Astrocyte of the cerebellum (primary cell): ENCODE measurements at places on chromosomes 5 and 9.

GRCh38 chr5:105508519-105508918 is 1945.9 kb upstream of the NUDT12 start:
- peak; percentile 6 for DNase-seq

GRCh38 chr9:123658792-123659191 is 271.1 kb downstream of the DENND1A start:
- no peak for DNase-seq

DNA sequence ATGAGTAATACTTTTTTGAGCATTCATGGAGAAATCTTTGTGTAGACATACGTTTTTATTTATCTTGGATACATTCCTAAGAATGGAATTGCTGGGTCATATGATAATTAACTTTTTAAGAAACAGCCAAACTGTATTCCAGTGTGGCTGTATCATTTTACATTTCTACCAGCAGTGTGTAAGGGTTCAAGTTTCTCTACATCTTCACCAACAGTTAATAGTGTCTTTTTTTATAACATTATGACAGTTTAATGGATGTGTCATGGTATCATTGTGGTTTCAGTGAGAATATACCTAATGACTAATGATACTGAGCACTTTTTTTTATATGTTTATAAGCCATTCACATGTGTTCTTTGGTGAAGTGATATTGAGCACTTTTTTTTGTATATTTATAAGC is 52.4 kb downstream of the NIPBL start:
- peak; percentile 33 for DNase-seq

- DNase-seq = no peak
These were observed 11.1 kb upstream of the CEP72 start for GRCh38 chr5:600886-601541.

DNA sequence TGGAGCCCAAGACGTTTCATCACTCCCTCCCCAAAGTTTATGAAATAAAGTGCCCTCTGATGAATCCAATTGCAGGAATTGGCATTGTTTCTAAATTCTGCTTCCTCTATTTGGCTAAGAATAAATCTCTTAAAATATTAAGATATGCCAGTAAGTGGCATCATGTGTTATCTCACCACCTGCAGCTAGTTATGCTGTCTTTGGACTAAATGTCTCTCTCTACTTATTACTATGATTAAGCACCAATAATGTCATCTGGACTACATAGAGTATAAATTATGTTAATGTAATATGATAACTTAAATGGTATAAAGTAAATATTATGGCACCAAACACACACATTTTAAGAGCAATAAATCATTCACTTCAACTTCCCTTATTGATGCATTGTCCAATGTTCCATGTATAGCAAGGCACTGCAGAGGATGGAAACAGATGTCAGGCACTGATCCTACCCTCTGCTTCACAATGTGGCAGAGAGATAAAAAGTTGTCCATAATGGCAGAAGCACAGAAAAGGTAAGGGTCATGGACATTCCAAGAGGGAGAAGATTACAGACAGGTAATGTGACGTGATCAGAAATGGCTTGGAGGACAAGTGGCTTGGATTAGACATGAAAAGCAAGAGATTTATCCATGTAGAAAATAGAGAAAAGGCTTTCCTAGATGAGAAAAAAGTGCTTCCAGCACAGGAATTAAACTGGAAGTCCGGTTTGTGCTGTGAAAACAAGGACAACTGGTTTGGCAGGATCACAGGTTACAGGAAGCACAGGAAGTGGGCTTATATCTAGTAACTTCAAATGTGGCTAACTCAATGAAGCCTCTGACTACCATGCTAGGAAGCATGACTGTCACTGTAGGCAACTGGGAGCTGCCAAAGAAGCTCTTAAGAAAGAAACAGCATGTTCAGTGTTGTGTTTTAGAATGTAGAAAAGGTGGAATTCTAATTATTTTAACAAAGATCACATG is 26.7 kb downstream of the MARCHF11 start:
- DNase-seq = no peak

DNA sequence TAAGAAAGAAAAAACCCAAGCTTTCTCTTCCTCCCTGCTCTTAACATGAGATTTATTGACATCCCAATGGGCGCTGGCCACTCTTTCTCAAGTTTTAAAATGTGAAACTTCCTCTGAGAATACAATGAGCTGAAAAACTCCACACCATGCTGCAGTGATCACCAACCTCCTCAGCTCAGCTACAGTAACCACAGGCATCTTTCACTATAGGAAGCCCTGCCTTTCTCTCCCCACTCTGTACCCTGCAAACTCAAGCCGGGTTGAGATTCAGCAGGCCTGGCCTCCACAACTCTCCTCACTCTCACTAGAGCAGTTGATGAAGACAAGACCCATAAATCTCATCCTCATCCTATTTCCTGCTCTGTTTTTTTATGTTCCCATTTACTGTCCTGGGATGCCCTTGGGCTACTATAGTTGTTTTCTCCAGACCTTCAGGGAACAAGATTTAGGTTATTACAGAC is 48.3 kb downstream of the SH3TC2 start:
- DNase-seq = no peak

DNA sequence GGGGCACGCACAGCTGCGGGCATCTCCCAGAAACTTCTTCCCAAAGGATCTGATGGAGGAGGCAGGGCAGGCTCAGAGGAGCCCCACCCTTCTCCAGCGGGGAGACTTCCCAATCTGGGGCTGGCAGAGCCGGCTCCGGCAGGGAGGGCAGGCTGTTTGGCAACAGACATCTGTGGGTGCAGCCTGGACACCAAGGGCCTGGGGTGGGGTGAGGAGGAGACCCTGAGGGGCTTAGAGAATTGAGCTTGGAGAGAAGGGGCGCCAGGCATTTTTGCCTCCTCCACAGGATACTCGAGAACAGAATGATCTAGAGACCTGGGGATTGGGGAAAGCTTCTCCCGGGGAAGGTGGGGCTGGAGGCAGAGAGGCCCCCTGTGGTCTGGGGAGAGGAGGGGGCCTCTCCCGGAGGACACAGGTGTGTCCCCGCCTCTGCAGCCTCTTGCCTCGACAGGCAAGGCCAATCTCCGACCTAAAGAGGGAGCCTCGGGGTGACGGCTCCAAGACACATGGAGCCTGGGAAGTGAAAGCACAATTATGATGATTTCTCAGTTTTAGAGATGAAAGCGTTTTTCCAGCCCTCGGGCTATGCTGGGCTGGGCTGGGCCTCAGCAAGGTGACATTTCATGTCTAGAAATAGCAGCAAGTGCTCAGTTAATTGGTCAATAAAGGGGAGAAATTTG is 8.4 kb downstream of the LHX3 start:
- no peak for DNase-seq

GRCh38 chr9:119159386-119159785 is 209.8 kb downstream of the BRINP1 start:
- DNase-seq = no peak

GRCh38 chr5:55151923-55152842 is 7.8 kb upstream of the GPX8 start:
- DNase-seq = peak; percentile 69

- no peak for DNase-seq
These were observed 78.4 kb upstream of the IL6ST start for GRCh38 chr5:56072863-56073766.

DNA sequence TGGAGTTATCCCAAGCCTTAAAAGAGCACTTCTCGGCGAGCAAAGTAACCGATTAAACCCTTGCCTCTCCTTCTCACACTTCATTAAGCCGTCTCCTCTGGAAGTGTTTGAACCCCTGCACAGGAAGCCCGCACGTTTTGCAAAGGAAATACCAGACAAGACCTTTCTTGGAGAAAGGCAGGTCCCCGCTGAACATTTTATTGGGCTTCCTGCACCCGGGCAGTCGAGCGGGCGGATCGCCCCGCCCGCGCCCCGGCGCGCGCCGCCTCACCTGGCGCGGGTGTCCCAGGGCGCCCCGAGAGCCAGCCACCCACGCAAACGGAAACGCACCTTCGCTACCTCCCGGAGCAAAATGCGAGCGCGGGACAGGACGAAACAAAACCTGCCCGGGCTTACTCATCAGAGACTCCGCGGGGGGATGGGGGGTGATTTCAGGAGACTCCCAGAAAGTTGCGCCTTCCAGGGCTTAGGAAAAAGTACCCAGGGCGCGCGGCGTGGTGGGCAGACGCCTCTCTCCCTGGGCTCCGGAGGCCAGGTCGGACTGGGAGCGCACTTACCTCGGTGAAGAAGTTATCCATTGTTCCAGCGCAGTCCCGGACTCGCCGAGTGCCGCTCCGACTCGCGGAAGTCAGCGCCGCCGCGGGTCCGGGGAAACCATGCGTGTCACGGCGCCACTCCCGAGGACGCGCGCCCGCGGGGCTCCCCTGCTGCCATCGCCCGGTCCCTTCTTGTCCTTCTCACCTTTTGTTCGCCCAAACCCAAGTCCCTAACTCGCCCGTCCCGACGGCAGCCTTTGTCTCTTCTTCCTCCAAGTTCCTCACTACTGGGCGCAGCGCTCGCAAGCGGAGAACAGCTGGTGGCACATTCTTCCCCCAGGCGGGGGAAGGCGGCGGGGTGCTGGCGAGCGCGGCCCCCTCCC is 598 bp downstream of the MYO10 start:
- DNase-seq = no peak

- no peak for DNase-seq
These were observed 31.0 kb downstream of the SLC9A3 start for GRCh38 chr5:493119-493701.

GRCh38 chr5:2797981-2798380 is 46.5 kb upstream of the IRX2 start:
- no peak for DNase-seq

- DNase-seq = no peak
These were observed 276.0 kb upstream of the TMEM161B start for GRCh38 chr5:88544671-88545070.

DNA sequence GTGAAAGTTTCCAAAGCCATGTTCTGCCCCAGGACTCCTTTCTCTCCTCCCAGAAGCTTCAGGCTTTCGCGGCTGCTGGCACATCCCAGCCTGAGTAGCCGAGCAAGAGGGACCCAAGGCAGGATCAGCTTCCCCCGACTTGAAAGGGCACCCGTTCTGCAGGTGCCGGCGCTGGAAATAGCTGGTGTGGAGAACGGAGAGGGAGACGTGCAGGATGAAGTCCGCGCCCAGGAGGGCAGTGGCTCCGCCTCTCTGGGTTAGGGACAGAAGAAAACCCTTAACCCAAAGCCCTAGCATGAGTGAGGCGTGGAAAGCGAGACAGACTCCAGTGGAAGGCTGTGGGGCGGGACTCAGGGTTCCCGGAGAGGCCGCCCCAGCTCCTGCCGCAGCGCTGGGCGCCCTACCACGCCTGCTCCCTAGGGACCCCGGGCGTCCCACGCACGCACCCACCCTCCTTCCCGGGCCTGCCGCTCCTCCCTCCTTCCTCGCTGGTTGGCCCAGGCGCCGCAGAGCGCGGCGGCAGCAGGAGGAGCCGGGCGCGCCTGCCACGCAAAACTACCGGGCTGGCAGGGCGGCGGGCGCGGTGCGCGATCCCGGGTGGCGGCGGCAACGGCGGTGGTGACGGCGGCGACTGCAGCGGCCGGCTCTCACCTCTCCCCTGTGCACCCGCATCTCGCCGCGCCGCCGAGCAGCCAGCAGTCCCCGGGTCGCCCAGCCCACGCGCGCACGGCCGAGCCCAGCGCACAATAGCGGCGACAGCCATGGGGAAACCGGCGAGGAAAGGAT is at the start of gene SLC1A1:
SLC1A1 (plus strand) TSS at position 550 of the 786 bp plus-strand sequence; CDS start at position 762, 212 bp downstream.
- peak; percentile 11 for DNase-seq

DNA sequence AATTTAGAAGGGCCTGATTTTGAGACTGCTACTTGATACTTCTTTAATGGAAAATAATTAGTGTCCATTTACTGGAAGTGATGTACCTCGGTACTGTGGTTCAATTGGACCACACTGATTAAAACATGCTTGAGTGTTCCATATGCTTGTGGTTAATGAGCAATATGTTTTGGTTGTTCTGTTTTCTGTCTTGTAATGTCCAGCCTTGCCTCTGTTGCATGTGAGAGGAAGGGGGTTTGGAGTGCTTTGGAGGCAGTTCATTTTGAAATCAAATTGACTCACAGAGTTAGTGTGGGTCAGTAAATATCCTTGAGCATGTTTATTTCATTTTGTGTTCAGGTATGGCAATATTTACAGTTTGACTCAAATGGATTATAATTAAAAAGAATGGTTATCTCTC is 334.4 kb downstream of the ARHGEF28 start:
- DNase-seq = no peak

DNA sequence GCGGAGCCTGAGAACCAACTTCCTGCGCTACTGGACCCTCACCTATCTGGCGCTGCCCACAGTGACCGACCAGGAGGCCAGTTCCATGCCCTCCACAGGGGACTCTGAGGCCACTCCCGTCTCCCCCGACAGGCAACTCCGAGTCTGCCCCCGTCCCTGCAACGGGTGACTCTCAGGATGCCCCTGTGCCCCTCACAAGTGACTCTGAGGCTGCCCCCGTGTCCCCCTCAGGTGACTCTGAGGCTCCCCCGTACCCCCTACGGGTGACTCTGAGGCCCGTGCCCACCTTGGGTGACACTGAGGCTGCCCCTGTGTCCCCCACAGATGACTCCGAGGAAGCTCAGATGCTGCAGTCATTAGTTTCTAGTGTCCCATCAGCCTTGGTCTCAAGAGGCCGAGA is 25.1 kb downstream of the CEL start:
- no peak for DNase-seq

DNA sequence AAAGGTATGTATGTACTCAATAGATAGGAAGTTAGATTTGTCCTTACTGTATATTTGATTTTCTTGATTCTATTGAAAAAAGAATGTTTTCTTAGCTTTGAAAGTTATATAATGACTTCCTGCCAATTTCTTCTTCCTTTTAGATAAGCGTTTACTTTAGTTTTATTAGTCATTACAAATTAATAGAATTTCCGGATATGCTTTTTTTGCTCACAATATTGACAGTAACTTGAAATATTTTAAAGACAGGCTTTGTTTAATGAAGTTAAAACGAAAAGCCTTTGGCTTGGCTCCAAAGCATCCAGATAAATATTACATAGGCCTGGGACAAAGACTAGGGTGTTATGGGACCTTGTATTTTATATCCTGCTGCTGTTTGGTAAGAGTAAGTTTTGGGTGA is 49.5 kb downstream of the CWC27 start:
- DNase-seq = no peak

DNA sequence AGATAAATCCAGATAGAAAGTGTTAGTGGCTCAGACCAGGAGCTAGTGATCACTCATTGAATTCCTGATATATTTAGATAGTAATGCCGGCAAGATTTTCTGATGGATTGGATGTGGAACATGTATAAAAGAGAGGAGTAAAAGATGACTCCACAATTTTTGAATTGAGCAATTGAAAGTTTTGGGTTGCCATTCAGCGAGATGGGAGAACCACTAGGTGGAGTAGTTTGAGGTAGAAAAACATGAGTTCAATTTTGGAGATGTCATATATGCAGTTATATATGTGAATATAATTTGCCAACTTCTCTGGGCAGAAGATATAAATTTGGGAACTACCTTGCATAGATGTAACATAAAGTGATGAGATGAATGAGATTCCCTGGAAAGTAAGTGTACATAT is 502.5 kb upstream of the SEMA6A start:
- DNase-seq = no peak
